ENCODE measurements at places on chromosomes 2 and 18.

DNA sequence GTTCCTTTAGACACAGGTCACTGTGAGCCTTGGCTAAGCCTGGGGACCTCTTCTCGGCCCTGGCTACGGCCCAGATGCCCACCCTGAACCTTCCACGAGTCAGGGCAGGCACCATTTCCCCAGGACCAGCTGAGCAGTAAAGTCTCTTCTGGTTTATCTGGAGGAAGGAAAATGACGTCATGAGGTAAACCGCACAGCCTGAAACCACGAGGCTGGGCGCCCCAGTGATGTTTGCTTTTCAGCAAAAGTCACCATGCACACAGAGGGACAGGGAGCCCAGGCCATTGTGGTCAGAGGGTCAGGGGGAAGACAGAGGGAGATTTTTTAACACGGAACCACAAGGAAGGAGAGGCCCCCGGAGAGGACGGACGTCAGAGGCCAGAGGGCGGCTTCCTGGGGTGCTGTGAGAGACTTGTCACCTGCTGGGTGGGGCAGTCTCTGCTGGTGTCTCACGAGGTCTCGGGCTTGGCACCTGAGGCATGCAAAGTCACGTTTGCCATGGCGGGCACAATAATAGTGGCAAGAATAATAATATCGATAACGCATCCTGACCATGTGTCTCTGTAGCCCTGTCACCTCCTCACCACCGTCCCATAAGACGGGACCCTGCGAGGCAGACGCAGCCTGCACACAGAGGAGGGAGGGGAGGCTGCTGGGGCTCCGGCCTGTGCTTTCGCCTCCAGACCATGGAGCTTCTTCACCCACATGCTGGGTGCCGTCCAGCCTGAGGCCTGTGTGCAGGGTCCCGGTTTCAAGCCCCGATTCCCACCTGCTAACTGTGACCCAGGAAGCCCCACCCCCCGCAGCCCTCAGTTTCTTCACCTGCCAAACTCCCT is 33.2 kb upstream of the FOSL2 start:
- no peak overlapping the region for H3K4me3 ChIP-seq
- DNase-seq, result no peak
- H3K36me3 ChIP-seq, result no peaks in the 10 kb centered on the region
- peaks cover 6% of the 10 kb centered on the region for H3K27me3 ChIP-seq
- peaks cover 17% of the 10 kb centered on the region for H3K4me1 ChIP-seq
- no peak overlapping the region for H3K27ac ChIP-seq

- no peaks in the 10 kb centered on the region for H3K27me3 ChIP-seq
- DNase-seq, result no peak
- no peak overlapping the region for H3K27ac ChIP-seq
- no peaks in the 10 kb centered on the region for H3K4me1 ChIP-seq
- H3K36me3 ChIP-seq, result no peaks in the 10 kb centered on the region
Observed at GRCh38 chr2:238694136-238694755, 153.6 kb upstream of the TWIST2 start.

- DNase-seq, result no peak
- peaks cover 45% of the 10 kb centered on the region for H3K36me3 ChIP-seq
- peaks cover 21% of the 10 kb centered on the region for H3K4me1 ChIP-seq
- H3K27me3 ChIP-seq, result no peaks in the 10 kb centered on the region
- peak overlapping the region; percentile 87 for H3K27ac ChIP-seq
- peak overlapping the region; percentile 84 for H3K4me3 ChIP-seq
Observed at GRCh38 chr2:24076849-24077534, 866 bp upstream of the SF3B6 start.

DNA sequence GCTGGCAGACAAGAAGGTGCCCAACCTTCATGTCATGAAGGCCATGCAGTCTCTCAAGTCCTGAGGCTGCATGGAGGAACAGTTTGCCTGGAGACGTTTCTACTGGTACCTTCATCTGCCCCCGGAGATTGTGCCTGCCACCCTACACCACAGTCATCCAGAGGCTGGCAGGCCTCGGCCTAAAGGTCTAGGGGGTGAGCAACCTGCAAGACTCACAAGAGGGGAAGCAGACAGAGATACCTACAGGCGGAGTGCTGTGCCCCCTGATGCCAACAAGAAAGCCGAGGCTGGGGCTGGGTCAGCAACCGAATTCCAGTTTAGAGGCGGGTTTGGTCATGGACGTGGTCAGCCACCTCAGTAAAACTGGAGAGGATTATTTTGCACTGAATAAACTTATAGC is 12.0 kb upstream of the SERTAD2 start:
- H3K4me1 ChIP-seq, result peaks cover 16% of the 10 kb centered on the region
- H3K36me3 ChIP-seq, result no peaks in the 10 kb centered on the region
- no peak for DNase-seq
- no peak overlapping the region for H3K27ac ChIP-seq
- no peak overlapping the region for H3K4me3 ChIP-seq

DNA sequence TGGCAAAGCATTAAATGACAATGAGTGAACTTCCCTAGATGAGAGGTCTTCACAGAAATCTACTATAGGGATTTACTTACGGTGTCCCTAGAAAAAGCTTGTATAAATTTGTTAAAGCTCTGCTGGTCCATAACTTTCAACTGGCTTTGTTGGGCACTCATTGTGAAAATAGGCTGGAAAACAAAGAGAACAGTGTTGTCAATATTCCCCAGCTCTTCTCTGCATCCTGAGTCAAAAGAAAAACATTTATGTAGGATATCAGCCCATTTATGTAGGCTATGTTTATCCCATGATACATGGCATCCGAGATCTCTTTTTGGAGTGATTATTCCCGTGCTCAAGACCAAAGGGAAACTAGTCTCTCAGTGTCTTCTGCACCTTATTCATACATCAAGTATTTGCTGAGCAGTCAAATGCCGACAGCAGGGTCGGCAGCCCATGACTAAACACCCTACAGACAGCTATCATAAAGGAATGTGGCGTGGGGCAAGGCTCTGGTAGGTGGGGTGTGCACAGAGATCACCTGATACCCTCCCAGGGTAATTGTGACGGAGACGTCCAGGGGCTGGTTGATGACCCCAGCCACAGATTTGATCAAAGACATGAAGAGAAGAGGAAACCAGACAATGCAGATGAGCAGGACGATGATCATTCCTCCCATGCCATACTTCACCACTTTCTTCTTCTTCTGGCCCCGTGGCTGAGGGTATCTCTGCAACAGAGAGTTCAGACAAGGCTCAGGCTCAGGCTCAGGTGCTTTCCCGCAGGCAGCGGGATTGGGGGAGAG is 155.9 kb downstream of the NAPG start:
- no peaks in the 10 kb centered on the region for H3K27me3 ChIP-seq
- no peak overlapping the region for H3K27ac ChIP-seq
- DNase-seq, result no peak
- H3K4me1 ChIP-seq, result no peaks in the 10 kb centered on the region
- peaks cover 4% of the 10 kb centered on the region for H3K36me3 ChIP-seq
- no peak overlapping the region for H3K4me3 ChIP-seq

GRCh38 chr2:120180066-120180465 is 43.1 kb downstream of the TMEM185B start:
- H3K27ac ChIP-seq, result no peak overlapping the region
- H3K4me1 ChIP-seq, result peaks cover 23% of the 10 kb centered on the region
- peak; percentile 29 for DNase-seq
- no peak overlapping the region for H3K4me3 ChIP-seq

GRCh38 chr2:217785544-217786045 is 217.2 kb downstream of the TNS1 start:
- peaks cover 16% of the 10 kb centered on the region for H3K36me3 ChIP-seq
- peaks cover 15% of the 10 kb centered on the region for H3K27me3 ChIP-seq
- peaks cover 13% of the 10 kb centered on the region for H3K4me1 ChIP-seq
- no peak overlapping the region for H3K27ac ChIP-seq
- DNase-seq, result peak; percentile 87
- no peak overlapping the region for H3K4me3 ChIP-seq

Measured in WTC11 (cell line).